Left lung (tissue), 14 donors: ENCODE measurements at places on chromosomes 7 and 10. TPM values are rescaled to one million over a fixed set of nuclear protein-coding genes. Genes with fewer than 3 reads are reported as not detected.

GRCh38 chr10:52316500-52316899, 2.4 kb downstream of the DKK1 start:
- no peak overlapping the region for H3K4me3 ChIP-seq
- peaks cover 44% of the 10 kb centered on the region for H3K27me3 ChIP-seq
- no peaks in the 10 kb centered on the region for H3K36me3 ChIP-seq
- no peak for DNase-seq
- peaks cover 12% of the 10 kb centered on the region for H3K4me1 ChIP-seq

GRCh38 chr10:91804126-91804510, 5.9 kb downstream of the TNKS2 start:
- H3K27me3 ChIP-seq: no peaks in the 10 kb centered on the region
- no peaks in the 10 kb centered on the region for H3K36me3 ChIP-seq

GRCh38 chr7:151566897-151567320, 47.2 kb upstream of the RHEB start:
- no peaks in the 10 kb centered on the region for H3K36me3 ChIP-seq
- no peak for DNase-seq
- H3K4me3 ChIP-seq: no peak overlapping the region
- no peak overlapping the region for H3K27ac ChIP-seq
- no peaks in the 10 kb centered on the region for H3K27me3 ChIP-seq
- H3K4me1 ChIP-seq: no peaks in the 10 kb centered on the region

GRCh38 chr7:34837801-34838201, 179.8 kb downstream of the NPSR1 start:
- no peak for DNase-seq
- no peaks in the 10 kb centered on the region for H3K27me3 ChIP-seq

The CLCN1 gene
- 0.09 TPM for total RNA-seq

The TSPAN33 gene
- 4.5 TPM for total RNA-seq

The GALNT17 gene
- 2.4 TPM for total RNA-seq
